T-helper 2 cell (primary cell): ENCODE measurements at places on chromosomes 3 and 15.

DNA sequence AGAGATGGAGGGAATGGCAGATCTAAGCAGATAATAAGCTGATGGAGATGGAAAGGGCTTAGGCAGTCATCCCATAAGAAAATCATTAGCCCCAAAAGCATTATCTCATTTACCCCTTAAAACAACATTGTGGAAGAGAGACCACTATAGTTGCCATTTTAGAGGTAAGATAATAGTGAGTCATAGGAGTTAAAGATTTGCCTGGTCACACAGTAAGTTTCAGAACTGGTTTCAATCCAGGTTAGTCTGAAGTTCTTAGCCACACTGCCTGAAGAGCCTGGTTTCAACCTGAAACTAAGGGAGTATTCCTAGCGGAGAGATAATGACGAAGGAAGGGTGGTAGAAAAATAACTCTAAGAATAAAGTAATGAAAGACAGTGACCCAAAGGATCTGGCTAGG lies 13.0 kb upstream of the UBR1 start:
- no peak for DNase-seq

DNA sequence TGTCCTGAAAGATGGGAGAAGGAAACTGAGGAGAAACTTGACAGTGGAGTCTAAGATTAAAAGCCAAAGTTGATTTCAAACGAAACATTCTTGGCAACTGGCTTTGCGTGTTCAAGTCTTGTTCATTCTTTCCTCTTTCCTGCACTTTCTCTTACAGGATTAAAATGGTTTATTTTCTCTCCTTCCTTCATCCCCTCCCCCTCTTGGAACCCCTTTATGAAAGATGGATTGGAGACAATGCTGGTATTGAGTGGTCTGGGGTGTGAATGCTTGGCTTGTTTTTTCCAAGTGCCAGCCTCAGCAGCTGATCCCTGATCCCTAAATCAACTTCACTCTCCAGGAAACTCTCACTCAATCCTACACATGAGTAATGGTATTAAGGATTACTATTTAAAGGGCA lies 703 bp upstream of the LSAMP start:
- DNase-seq = no peak

DNA sequence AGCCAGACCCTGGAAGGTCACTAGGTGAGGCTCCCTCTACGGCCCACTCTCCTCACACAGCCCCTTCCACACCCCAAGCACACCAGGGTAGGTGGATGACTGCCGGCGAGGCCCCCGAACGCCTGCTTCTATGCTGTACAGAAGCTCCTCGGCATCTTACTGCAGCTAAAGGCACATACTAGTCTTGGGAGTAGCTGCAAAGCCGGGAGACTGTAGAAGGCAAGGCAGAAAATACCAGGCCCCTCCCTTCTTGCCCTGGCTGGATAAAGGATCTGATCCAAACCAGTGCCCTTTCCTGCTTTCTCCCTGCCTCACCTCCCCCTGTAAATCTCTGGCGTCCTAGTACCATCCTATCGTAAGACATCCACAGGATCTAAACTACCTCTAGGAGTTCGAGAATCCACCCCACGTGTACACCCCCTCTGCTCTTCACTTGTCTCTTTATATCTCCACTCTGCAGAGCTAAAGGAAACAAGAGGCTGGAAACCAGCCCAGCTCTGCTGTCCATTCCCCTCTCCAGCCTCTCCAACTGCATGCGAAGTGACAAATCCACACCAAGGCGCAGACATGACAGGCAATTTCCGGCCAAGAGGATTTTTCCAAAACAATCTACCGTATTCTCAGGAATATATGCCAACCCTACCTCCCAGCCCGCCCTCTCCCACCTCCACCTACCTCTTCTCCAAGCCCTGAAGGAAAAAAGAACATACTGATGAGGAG lies 11.8 kb downstream of the TNK2 start:
- no peak for DNase-seq

GRCh38 chr3:21484828-21485144 lies 266.2 kb downstream of the ZNF385D start:
- no peak for DNase-seq

- DNase-seq = no peak
Observed at GRCh38 chr15:98781838-98782237, 133.5 kb downstream of the IGF1R start.

- DNase-seq = no peak
Observed at GRCh38 chr15:65944404-65944803, 75.1 kb downstream of the RAB11A start.

DNA sequence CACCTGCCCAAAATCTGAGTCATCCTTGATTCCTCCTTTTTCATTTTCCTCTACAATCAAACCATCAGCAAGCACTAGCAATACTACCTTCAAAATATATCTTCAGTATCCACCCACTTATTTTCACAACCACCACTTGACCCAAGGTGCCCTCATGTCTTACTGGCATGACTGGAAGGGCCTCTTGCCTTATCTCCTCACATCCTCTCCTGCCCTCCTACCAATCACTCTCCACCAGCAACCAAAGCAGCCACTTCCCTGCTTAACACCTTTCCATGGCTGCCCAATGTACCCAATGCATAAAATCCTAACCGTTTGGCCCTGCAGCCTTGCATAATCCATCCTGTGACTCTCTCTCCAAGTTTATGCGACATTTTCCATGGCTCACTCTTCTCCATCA lies 76.0 kb downstream of the MTHFS start:
- DNase-seq = no peak

GRCh38 chr3:24662449-24663345 lies 168.0 kb upstream of the THRB start:
- no peak for DNase-seq

DNA sequence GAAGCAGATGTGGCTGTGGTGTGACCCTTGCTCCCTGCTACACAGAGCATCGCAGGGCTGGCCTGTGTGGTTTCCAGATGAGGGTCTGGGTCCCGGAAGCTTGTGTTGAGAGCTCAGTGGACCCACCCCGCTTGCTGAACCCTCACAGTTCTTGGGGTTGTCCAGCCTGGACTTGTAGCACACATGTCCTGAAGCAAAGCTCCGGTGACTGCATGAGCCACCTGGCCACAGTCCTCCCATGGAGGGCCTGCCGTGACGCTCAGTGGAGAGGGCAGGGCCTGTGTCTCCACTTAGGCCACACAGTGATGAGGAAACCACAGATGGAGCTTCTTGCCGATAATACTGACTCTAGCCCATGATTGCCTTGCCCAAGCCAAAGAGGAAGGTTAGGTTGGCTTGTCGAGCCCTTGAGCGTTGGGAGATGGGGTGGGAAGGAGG lies 62.6 kb downstream of the RGMA start:
- no peak for DNase-seq

DNA sequence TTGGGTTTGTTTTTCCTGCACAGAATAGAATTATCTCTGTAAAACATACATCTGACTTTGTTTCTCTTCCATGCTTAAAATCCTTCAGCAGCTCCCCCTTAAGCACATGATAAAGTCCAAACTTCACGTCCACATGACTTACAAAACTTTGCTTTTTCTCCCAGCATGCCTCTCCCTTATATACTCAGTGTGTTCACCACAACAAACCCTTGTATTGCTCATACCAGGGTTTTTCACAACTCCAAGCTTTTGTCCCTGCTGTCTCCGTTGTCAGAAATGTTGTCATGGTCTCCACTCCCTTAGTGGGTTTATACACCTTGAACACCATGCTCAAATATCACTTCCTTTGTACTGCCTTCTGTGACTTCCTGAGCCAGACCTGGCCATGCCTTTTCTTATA lies 91.1 kb upstream of the MITF start:
- DNase-seq = no peak

- no peak for DNase-seq
Observed at GRCh38 chr15:59364248-59364647, 8.4 kb downstream of the MYO1E start.

- DNase-seq = no peak
Observed at GRCh38 chr15:77173487-77173886, 102.6 kb upstream of the TSPAN3 start.

GRCh38 chr3:7745711-7746110 lies 755.9 kb upstream of the LMCD1 start:
- no peak for DNase-seq

DNA sequence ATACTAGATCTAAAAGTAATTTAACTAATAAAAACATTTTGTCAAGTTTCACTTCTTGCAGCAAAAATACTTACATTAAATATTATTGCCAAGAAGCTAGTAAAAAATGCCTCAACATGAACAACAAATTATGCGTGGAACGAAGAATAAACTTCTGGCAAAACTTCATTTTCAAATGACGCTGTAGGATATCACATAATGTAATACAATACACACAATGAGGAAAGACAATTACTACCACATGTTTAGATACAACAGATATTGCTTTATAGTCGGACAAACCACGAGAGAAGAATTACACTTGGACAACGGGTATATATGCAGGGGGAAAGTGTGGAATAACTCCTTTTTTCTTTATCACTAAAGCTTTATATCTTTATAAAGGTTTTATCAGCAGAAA lies 21.6 kb downstream of the P3H2 start:
- no peak for DNase-seq

GRCh38 chr15:83458381-83458780 lies 11.2 kb downstream of the SH3GL3 start:
- DNase-seq = no peak

GRCh38 chr3:126087552-126088175 lies 3.7 kb upstream of the SLC41A3 start:
- no peak for DNase-seq

DNA sequence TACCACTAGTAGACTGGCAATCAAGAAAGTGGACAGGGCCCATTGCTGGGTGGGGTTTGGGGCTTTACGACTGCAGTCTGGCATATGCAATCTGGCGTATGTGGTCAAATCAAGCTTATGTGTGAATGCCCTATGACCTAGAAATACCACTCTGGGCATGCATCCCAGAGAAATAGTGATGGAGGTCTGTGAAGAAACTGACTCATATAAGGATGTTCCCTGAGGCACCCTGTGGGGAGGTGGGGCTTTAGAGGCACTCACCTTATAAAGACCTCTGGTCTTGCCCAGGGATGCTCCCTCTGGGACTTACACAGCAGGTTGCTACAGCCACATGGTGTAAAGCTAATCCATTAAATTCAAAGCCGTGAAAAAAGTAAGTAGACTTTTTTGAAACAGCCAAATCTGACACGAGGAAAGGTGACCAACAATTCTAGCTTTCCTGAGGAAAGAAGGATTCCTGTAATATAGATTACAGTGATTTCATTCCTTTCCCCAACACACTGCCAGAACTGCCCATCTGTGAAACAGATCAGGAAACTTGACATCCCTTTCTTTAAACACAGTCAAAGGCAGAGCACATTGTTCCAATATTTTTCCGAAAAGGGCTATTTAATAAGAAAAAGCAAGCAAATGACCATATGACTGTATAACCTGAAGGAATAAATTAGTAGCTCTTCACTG lies 13.6 kb downstream of the RARRES1 start:
- DNase-seq = no peak

DNA sequence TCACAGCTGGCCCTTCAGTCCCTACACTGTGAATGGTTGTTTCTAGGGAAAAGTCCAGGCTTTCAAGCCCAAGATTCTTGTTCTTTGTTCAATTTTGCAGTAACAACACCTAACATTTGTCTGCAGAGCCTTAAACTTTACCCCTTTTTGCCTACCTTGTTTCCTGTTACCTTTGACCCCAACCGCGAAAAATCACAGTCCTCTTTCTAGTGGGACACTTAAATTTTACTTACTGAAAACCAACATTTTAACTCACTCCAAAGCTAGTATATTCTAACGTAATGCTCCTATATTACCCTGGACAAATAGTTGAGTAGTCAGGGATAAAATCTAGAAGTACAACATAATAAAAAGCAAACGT lies 649 bp upstream of the PIK3CB start:
- DNase-seq = no peak

GRCh38 chr15:65630760-65631159 lies 9.0 kb downstream of the SLC24A1 start:
- no peak for DNase-seq

DNA sequence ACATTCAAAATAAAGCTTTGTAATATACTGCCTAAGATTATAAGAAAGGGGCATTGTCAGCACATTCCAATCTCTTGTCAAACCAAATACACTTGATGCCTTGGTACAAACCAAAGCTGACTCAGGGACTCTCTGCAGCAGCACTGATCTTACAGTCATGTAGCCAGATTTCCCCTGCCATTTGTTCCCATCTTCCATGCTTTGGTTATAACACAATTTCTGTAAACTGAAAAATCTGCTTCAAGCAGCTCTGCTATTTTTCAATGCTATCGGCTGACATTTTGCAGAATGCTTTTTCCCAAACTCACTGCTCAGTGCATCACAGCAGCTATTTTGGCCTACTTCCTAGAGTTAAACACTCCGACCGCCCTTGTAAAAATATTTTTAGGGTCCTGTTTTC lies 18.2 kb downstream of the PLOD2 start:
- DNase-seq = no peak

- DNase-seq = no peak
Observed at GRCh38 chr3:48296699-48297098, 36.8 kb downstream of the SPINK8 start.

DNA sequence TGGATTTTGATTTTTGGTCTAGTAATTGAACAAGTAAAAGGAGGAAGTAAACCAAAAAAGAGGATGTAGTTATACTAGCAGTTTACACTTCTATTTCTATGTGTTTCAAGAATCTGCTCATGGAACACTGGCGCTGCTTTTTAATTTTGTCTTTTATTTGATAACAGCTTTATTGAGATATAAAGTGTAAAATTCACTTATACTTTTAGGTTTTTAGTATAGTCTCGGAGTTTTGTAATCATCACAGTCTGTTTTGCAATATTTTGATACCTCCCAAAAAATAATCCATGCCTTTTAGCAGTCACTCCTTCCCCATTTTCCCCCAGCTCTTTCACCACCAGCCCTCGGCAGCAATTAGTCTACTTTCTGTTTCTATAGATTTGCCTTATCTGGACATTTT lies 18.0 kb downstream of the UBE2E2 start:
- no peak for DNase-seq

- no peak for DNase-seq
Observed at GRCh38 chr15:100595964-100596363, 6.0 kb downstream of the LINS1 start.

DNA sequence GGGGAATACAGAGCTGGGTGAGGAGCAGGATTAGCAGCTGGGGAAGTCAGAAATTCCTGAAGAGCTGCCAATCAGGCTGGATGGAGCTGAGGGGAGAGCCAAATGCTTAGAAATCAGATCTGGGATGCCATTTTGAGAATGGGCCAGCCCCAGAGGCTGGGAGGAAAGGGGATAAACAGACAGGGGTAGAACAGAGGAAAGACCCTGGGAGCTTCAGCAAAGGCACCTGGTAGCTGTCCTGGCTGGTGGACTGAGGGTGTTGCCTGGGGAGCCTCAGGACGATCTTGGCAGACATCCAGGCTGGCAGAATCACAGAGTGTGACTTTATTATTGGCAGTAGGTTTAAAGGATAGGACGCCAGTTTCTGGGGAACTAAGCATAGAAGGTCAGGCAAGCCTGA lies 97.8 kb downstream of the SQOR start:
- no peak for DNase-seq

GRCh38 chr3:13876451-13877100 lies 3.3 kb downstream of the WNT7A start:
- no peak for DNase-seq

DNA sequence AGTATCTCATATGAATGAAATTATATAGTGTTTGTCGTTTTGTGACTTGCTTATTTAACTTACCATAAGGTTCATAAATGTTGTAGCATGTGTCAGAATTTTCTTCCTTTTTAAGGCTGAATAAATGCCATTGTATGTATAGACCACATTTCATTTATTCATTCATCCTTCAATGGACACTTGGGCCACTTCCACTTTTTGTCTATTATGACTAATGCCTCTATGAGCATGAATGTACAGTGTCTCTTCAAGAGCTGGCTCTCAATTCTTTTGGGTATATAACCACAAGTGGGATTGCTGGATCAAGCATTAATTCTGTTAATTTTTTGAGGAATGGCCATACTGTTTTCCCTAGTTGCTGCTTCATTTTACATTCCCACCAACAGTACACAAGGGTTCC lies 156.1 kb downstream of the VPS8 start:
- DNase-seq = no peak
